ENCODE measurements at places on chromosomes 4 and X. TPM values are rescaled to one million over a fixed set of nuclear protein-coding genes. Genes with fewer than 3 reads are reported as not detected.

DNA sequence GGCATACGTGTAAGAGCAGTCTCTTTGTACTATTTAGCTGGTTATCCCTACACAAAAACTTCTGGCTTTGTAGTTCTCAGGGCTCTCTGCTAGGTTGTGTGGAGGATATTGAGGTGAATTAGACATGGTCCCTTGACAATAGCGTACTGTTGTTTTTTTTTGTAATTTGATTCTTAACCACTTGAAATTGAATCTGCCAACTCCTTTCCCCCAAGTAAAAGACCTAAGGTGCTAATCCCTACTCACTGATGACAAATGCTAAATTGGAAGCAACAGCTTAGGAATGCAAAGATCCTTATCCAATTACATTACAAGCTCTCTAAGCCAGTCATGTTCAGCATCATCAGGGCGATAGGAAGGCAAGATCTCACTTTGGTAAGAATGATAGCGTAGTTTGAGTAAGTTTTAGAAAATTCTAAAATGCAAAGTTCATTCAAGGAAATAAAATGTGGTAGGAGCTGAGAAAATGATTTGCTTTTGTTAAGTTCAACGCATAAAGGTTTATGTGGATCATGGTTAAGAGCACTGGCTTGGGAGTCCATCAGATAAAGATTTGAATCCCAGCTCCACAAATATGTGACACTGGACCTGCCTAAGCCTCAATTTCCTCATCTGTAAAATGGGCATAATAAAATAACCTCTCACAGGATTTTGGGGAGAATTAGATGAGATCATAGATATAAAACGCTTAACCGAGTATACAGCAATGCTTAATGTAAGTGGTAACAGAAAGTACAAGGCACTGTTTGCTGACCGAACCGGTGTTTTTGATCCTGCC lies 39.3 kb downstream of the DOCK11 start:
- DNase-seq = no peak

VCX3B gene
- polyA plus RNA-seq = 0.22 TPM

DNA sequence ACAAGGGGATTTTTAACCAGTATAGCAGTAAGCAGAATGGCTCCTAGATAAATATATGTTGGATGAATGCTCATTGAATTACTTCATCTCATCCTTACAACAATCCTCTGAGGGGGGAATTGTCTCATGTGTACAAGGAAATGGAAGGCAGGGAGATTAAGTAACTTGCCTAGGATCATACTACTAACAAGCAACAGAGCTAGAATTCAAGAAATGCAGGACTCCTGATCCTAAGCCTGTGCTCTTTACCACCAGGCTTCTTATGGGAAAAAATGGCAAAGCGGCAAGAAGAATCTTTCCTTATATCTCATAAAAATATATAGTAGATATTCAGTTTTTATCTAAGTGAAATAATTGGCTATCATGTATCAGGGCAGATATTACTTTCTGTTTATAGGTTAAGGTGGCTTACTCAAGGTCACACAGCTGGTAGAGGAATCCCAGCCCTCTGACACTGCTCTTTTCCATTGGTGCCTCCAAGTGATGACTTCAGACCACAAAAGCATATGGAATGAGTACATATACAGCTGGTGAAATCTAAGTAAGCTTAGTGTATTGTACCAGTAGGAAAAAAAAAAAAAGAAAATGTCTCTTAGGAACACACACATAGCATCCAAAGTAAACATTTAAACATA lies 2.1 kb downstream of the ABHD18 start:
- no peak for DNase-seq

- no peak for DNase-seq
Observed at GRCh38 chr4:41207291-41207831, 7.0 kb downstream of the APBB2 start.

PDGFRA gene
- 209 TPM for polyA plus RNA-seq

Data from right renal pelvis (tissue), 4 donors.